ENCODE measurements at places on chromosomes 5 and 9.

GRCh38 chr9:98899408-98900056 lies 44.2 kb upstream of the COL15A1 start:
- DNase-seq = no peak

DNA sequence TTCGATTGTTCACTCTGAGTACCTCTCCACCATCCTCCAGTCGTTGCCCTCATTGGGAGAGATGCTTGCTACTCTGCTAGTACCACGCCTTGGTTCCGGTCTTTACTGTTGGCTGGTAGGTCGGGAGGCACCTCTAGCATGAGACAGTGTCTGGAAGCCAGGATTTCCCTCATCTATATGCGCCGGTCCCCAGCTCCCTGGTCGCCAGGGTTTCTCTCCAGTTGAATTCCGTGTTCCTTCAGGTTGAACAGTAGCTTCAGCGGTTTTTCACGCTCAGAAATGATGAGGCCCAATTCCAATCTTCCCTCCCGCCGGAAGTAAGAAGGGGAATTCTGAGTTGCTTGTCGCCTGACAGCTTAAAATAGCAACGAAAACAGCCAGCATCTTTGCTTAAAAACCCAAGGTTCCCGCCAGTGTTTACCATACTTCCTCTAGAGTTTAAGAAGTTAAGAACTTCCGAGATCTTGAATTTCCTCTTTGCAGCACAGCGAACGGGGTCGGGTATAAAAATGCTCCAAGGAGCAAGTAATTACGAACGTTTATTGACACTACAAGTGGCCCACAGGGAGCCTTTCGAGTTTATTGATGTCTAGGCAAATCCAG lies 1.3 kb upstream of the ST8SIA4 start:
- peak; percentile 28 for DNase-seq

- DNase-seq = no peak
Observed at GRCh38 chr5:55180016-55180415, 7.0 kb upstream of the CDC20B start.

GRCh38 chr9:96344458-96345180 lies 38.9 kb downstream of the SLC35D2 start:
- no peak for DNase-seq

- no peak for DNase-seq
Observed at GRCh38 chr5:157106630-157107461, 2.0 kb downstream of the HAVCR2 start.

DNA sequence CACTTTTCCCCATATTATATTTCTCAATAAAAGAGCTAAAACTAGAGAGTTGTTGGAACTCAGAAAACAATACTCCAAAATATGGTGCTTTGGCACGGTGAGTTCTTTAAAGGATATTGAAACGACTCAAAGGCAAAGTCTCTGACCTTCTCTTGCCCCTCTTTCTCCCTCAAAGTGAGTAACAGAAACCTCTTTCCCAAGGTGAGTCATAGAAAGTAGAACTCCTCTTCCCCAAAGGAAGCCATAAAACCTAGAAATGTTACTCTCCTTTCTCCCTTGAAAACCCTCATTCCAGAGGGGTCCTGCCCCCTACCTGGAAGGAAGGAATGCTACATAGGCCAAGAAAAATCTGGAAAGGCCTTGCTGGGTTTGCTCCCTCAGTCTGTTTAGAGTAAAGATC lies 47.5 kb downstream of the RAPGEF6 start:
- no peak for DNase-seq

DNA sequence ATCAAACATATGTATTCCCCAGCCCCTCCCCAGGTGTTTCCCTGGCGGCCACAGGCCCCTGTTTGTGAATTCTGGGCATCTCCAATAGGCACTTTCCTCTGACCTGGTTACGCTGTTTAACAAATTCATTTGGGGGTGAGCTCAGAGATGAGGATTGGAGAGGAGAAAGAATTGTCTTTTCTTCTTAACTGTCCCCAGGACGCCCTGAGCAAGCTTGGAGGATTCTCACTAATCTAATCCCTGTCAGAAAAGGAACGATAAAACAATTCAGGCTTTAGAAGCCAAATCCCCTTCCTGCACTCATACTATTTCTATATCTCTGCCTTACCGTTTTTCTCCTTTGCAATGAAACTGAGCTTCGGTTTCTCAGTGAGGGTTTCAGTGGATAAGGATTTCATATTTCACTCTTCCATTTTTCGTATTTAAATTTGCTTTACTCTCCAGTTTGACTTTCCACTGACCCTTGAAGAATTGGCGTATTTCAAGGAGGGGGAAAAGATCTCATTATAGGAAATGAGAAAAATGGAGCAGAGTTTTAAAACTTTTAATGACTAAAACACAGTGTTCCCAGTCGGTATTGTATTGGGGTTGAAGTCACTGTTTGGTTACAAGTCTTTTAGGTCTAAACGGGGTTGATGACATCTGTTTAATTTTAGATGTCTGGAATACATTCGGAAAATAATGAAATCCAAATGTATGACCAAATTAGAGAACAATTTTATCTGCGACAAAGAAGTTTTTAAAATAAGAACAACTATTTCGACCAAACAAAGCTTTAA lies 180.1 kb downstream of the MACROH2A1 start:
- no peak for DNase-seq

DNA sequence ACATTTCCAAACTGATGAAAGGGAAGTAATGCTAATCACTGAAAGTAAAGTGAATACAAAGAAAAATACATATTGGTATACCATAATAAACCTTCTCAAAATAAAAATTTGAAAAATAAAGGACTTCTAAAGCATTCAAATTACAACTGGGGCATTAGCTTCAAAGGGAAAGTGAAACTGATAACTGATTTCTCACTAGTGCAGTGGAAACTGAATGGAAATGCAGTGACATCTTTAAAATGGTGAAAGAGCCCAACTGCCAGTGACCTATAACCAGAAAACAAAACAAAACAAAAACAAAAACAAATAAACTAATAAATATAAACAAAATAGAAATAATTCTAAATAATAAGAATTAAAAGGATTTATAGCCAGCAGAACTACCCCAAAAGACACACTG lies 297.5 kb upstream of the GRIN3A start:
- no peak for DNase-seq

DNA sequence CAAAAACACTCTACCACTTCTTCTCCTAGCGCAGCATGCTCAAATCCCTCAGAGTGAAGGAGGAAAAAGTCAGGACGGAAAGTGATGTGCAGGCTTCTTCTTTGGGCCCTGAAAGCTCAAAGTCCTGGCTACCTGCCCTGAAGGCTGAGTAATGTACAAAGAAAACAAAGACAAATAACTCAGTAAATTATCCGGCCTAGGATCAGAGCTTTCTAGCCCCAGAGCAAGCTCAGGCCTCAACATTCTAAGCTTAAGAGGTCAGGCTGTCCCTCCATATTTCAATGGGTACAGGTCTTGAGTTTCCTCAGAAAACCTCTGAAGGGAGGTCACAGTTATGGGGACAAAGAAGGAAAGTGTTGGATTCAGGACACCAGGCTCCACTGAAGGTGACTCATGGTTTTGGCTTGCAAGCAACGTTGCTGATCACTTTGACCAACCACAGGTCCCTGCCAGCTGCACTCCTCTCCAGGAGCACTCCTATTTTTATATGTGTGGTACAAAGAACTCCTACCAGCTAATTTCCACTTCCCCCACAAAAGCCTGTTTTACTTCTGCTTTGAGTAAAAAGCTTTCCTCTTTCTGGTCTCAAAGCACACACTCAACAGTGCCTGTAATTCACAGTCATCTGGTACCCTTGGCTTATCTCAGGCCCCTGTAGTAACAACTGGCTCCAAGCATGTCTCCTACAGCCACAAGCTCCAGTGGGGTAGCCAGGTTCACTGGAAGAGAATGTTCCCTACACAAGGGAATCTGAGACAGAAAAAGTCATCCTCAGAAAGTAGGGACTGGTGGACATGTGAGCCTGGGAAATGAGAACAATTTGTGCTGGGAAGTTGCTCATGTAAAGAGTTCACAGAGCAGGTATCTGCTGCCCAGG lies 115.7 kb downstream of the UGCG start:
- no peak for DNase-seq

- no peak for DNase-seq
Observed at GRCh38 chr5:54521856-54522479, 4.4 kb downstream of the SNX18 start.

DNA sequence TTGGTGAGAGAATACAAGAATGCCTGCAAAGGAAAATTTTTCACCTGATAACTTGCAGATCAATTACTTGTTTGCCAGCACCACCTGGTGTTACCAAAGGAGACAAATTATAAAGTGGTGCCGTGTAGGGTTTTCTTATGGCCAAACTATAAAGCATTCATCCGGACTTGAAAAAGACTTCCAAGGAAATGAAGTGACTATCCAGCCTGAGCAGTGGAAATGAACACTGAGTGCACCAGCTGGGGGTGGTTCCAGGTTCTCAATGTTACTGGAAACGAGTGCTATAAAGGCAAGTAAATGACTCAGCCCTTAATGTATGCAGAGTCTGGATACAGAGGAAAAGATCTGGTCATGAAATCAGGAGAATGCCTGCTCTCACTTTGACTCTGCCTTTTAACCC lies 113.1 kb downstream of the DNAH5 start:
- no peak for DNase-seq

GRCh38 chr5:171586436-171586835 lies 167.0 kb downstream of the FGF18 start:
- no peak for DNase-seq

DNA sequence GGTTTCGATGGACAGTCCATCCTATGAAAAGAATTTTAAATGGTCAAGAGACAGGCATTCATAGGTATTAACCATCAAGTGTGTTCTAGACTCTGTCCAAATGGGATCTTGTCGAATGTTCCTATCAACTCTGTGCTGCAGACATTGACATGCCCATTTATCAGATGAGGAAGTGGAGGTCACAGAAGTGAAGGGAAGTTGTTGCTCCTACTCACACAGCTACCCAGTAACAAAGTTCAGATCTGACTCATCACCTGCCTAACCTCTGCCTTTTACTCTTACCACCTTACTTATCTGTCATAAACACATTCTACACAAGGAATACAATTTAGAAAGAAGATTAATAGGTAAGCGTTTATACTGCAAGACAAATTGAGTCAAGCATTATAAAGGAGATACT lies 426.2 kb upstream of the BRINP1 start:
- DNase-seq = no peak

DNA sequence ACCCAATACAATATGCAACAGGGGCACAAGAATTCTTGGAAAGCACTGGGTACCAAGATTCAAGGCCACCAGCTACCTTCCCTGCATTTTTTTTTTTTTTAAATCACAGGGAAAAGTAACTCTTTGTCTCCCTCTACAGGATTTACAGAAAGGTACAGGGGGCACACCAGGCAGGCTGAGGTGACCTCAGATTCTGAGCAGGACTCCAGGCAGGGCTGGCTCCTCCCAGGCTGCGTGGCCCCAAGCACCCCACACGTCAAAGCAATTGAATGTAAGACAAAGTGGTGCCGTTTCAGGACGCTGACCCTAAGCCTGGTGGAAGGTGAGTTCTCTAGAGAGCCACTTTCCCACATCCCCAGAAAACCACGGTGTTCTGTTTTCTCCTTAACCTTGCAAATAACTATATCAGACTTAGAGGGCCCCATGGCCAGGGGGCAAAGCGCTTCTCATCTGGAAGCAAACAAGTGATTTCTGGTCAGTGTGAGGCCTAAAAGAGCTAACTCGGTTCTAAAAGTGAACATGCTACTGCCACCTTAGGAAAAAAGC lies 222.6 kb downstream of the ROR2 start:
- no peak for DNase-seq

DNA sequence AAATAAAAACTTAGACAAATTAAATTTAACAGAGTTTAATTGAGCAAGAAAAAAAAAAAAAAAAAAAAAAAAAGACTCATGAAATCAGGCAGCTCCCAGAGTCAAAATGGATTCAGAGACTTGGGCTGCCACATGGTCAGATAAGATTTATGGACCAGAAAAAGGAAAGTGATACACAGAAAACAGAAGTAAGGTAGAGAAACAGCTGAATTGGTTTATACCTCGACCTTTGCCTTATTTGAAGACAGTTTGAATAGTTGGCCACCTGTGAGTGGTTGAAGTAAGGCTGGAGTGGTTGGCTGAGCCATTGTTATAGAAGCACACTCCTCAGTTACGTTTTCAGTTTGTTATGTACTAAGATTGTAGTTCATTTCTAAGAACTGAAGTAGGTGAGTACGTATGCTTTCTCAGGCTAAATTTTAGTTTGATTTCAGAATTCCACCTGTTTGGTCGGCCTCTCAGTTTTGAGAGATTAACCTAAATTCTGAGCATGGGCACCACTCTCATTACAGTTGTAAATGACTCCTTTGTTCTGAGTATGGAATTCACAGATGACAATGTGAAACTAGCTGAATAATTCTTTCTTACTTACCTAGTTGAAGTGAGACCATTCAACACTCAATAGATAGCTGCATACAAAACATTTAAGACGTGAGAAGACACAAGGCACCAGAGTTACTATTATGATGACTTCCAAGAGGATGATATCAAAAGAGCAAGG lies 149.0 kb downstream of the AOPEP start:
- no peak for DNase-seq

- no peak for DNase-seq
Observed at GRCh38 chr5:131538177-131538593, 96.8 kb downstream of the RAPGEF6 start.

DNA sequence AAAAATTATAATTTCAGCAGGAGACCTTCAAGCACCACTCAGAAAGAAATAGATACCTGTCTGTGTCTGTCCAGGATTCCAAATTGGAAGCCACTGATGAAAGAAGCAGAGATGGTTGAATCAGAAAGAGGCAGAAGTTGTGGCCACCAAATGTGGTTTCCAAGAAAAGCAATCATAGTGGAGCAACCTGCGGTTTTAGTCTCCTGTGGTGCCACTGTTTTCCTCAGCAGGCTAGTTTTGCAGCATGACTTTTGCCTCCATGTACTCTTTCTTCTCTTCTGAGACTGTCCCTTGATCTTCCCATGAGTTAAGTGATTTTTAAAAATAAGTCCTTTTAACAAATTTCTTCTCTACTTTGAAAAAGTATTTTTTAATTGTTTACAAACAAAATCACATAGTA lies 535.8 kb downstream of the CYLC2 start:
- DNase-seq = no peak

DNA sequence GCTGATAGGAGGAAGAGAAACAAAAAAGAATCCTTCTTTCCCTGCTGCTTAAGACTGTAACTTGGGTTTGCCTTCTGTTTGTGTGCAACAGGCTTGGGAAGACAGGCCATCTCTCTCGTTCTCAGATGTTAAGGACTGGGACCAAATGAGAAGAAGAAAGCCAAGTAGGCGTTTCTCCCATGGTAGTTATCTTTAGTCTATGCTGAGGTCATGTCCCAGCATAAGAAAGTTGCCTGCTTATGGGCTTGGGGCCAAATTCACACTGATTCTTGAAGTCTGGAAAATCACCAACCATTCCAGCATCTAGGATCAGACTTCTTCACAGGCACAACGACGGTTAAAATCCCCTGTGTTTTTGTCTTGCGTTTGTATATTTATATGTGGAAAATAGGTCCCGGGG lies 44.2 kb upstream of the PALM2AKAP2 start:
- DNase-seq = no peak

All from memory B cell (primary cell).